ENCODE measurements at places on chromosomes 2 and 18. TPM values are rescaled to one million over a fixed set of nuclear protein-coding genes. Genes with fewer than 3 reads are reported as not detected.

Gene STAM2
- total RNA-seq, result 34.4 TPM

Gene TCF23
- total RNA-seq, result 0.13 TPM

Gene ABHD3
- total RNA-seq, result 17.2 TPM

Gene IGFBP2
- 64.7 TPM for total RNA-seq

Gene FAM210A
- total RNA-seq, result 10.5 TPM

Gene KATNAL2
- total RNA-seq, result 12.6 TPM

Gene GPR155
- 2.2 TPM for total RNA-seq

DNA sequence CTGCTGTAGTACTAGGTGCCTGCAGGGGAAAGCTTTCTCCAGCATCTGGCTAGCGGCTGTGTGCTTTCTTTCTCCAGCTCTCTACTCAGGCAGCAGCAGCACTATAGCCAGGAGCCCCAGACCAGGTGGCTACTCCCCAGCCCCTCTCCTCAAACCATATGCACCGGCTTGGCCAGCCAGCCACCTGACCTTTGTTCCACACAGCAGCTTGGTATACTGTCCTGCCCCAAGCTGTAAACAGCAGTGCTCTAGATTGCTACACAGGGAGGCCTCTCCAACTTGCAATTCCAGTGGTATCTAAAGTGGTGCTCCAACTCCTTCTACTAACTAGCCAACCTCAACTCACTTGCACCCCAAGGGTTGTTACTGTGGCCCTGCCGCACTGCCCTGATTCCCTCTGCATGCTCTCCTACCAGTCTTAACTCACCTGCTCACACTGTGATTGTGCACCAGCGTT, 19.6 kb downstream of the LDAH start:
- DNase-seq, result no peak

DNA sequence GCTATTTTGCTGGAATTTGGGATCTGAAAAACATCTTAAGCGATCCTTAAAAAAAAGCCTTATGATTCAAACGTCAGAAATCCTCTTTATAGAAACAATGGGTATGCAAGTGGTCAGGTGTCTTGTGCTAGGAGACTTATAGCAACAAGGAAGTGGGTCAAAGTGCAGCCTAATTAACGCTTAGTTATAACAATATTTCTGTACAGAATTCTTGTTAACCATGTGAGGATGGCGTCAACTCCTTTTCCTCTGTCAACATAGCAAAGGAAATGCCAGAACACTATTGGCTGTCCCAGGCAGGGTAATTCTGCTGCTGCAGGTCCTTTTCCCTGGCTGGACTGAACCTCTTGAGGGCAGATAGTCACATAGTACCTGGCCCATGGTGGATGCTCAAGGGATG, 189.4 kb downstream of the MSH2 start:
- no peak for DNase-seq

DNA sequence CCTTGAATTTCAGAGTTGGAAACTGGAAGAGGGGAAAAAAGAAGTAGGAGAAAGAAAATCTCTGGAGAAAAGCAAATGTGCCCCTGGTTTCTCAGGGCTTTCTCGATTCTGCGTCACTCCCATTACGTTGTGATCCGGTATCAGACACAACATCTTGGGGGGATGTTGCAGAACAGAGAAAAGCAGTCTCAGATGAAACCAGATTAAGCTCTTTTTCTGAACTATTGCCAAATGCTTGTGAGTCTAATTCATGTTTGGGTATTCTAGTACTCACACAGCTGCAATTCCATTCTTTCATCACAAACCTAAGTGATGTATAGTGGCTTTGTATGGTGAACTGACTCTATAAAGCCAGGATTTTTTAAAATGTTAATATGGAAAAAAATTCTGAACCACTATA, 233.2 kb downstream of the TCF4 start:
- DNase-seq, result no peak

DNA sequence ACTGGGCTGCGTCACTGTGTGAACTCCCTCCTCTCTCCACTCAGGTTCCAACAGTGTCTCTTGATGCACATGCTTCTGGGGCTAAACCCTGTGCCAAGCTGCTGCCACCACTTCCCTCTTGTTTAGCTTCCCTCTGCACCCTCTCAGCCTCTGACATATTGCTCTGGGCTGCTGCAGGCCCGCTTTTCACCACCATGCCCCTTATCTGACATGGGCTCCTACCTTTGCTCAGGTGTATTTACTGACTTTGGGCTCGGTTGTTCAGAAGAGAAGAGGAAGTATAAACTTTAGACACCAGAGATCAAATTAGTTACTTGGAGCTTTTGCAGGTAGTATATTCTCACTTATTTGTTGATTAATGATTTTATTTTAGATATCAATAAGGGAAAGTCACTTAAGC, 77.6 kb downstream of the WDR7 start:
- no peak for DNase-seq

- no peak for DNase-seq
Observed at GRCh38 chr18:69265656-69266055, 135.0 kb upstream of the DOK6 start.

GRCh38 chr2:33709951-33710350, 110.9 kb upstream of the FAM98A start:
- DNase-seq, result no peak

- DNase-seq, result no peak
Observed at GRCh38 chr2:25256488-25256875, 85.2 kb downstream of the DNMT3A start.

DNA sequence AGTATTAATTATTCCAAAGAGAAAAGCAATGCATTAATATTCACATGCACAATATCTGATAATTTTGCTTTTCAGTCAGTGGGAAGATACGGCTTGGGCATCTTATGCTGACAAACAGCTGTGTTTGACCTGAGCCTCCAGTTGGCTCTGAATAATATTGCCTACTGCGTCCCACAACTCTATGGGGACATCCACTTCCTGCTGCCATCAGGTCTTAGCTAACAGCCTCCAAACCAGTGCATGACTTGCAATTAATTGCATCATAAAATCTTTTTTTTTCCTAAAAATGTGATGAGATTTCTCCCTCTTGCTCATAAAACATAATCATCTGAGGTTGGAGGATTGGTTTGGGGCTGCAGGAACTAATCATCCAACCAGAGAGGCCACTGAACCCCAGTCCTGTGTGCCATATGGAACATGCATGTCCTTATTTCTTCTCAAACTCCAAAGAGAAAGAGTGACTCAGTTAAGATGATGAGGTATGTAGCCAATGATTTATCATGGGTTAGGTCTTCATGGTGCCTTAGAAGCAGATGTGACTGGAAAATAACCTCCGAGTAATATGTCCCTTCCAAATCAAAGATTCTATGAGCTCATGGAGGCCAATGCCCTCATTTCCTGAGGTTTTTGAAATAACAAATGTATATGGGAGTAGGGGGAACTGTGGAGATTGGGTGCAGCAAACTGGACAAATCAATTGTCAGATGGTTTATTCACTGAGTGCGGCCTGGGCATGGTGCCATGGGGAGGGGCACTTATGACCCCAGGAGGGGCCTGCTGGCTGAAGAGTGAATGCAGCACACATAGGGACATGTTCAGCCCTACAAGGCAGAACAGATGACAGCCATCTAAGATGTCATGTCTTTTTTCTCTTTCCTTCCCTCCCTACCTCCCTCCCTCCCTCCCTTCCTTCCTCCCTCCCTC, 39.4 kb downstream of the EDAR start:
- no peak for DNase-seq

GRCh38 chr2:42425697-42426096, 64.7 kb upstream of the COX7A2L start:
- no peak for DNase-seq

- DNase-seq, result peak; percentile 91
Observed at GRCh38 chr2:144515696-144516410, 4.1 kb downstream of the ZEB2 start.

GRCh38 chr2:42052702-42053481, 5.1 kb downstream of the PKDCC start:
- no peak for DNase-seq

GRCh38 chr2:185978634-185979407, 240.2 kb downstream of the FSIP2 start:
- DNase-seq, result no peak
